B cell (primary cell): ENCODE measurements at places on chromosomes 2 and 18. TPM values are rescaled to one million over a fixed set of nuclear protein-coding genes. Genes with fewer than 3 reads are reported as not detected.

- peaks cover 2% of the 10 kb centered on the region for H3K27me3 ChIP-seq
- H3K36me3 ChIP-seq, result no peaks in the 10 kb centered on the region
- H3K27ac ChIP-seq, result no peak overlapping the region
Measured at GRCh38 chr2:147649286-147649685, 195.5 kb upstream of the ACVR2A start.

DNA sequence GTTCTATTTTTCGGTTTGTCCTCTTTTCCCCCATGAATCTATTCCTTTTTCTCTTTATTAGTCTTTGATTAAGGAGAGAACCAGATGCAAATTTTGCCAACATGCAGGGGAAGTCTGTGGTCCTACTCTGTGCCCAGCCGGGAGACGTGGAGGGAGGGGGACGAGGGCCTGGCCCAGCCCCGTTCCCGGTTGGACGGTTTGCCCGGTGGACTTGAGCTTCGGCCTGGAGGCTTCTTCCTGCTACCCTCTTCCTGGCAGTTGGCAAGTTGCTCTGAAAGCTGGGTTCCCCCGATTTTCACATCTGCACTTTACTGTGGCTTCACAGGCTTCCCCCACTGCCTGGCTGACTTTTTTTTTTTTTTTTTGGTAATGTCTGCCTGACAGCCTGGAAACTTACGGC lies 39.3 kb upstream of the GBX2 start:
- H3K27me3 ChIP-seq, result peaks cover 3% of the 10 kb centered on the region
- no peak overlapping the region for H3K27ac ChIP-seq
- no peaks in the 10 kb centered on the region for H3K4me1 ChIP-seq
- no peak for DNase-seq
- H3K4me3 ChIP-seq, result no peak overlapping the region

CD226 gene
- 2.5 and 2.6 TPM in 2 replicates for total RNA-seq

DNA sequence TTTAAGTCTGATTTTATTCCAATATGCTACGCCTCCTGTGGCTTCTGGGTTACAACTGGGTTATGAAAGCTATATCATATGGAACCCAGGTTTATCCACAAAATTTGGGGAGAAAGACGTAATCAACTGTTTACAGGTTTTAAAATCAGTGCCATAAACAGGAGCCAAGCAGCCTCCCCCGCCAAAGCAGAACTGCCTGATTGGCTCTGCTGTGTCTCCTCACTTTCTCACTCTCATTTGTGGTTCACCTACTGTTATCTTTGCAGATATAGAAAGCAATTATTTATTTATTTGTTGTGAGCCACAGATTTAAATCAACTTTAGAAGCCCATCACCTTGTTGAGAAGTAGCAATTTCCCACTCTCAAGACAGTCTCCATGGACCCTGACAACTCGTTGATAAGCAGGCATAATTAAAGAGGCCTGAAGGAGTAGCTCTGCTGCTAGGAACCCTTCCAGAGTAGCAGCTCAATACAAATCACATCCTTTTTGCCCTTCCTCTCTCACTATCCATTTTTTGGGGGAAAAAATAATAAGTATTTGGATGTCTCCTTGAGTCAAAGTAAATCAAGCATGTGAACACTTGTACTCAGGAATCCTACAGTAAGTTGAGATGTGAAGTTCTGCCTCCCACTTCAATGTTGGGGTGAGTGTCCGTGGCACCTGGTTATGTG lies 191.0 kb upstream of the CCDC150 start:
- no peaks in the 10 kb centered on the region for H3K36me3 ChIP-seq
- H3K27ac ChIP-seq, result no peak overlapping the region

GRCh38 chr18:54090856-54091255 lies 133.6 kb downstream of the MBD2 start:
- no peaks in the 10 kb centered on the region for H3K4me1 ChIP-seq
- no peak overlapping the region for H3K27ac ChIP-seq
- no peaks in the 10 kb centered on the region for H3K27me3 ChIP-seq
- H3K4me3 ChIP-seq, result no peak overlapping the region

WDR12 gene
- total RNA-seq, result 17.4 and 20.8 TPM in 2 replicates

GRCh38 chr2:33670392-33670937 lies 71.4 kb upstream of the FAM98A start:
- H3K27ac ChIP-seq, result no peak overlapping the region
- H3K36me3 ChIP-seq, result no peaks in the 10 kb centered on the region
- no peak for DNase-seq
- no peaks in the 10 kb centered on the region for H3K4me1 ChIP-seq
- H3K4me3 ChIP-seq, result no peak overlapping the region
- H3K27me3 ChIP-seq, result no peaks in the 10 kb centered on the region

DNA sequence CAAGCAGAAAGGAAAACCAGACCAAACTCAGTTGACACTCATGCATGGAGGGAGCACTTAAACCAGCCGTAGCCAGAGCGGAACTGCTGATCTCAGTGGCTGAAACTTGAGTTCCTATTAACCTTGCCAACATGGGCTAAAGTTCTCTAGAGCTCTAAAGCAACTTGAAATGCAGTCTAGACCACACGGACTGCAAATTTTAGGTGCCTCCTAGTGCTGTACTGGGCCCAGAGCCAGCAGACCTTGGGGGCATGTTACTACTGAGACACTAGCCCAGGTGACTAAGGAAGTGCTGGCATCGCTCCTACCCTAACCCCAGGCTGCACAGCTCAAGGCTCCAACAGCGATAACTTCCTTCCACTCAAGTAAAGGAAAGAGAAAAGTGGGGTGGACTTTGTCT lies 236.5 kb downstream of the AKAIN1 start:
- no peaks in the 10 kb centered on the region for H3K27me3 ChIP-seq
- no peaks in the 10 kb centered on the region for H3K4me1 ChIP-seq

- H3K4me3 ChIP-seq, result no peak overlapping the region
- H3K36me3 ChIP-seq, result no peaks in the 10 kb centered on the region
- H3K4me1 ChIP-seq, result peaks cover 6% of the 10 kb centered on the region
- no peak overlapping the region for H3K27ac ChIP-seq
- no peak for DNase-seq
Measured at GRCh38 chr2:164622338-164623106, 1.2 kb upstream of the GRB14 start.

DNA sequence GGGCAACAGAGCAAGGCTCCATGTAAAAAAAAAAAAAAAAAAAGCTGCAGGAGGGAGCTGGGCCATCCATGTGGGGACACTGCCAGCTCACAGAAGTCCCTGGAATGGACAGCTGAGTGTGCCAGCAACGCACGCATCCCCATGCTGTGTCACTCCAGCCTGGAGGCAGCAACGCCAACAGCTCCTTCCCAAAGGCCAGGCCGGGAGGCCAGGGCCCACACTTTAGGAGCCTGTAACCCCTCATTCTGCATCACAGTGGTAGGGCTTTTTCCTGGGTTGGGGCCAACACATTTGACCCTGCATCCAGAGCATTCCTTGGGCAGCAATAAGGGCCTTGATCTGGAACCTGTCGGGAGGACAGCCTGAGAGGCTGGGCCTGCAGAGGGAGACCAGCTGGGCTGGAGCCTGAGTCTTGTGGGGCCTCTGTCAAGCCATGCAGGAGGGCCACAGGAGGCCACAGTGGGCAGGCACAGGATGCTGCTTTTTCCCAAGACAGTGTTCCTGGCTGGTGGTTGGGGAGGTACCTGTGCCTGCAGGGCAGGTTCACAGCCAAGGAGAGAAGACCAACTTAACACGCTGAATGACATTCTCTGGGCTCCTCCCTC lies 16.8 kb upstream of the KCNK3 start:
- DNase-seq, result no peak
- H3K27ac ChIP-seq, result no peak overlapping the region
- H3K4me3 ChIP-seq, result no peak overlapping the region
- H3K4me1 ChIP-seq, result no peaks in the 10 kb centered on the region
- H3K36me3 ChIP-seq, result no peaks in the 10 kb centered on the region

ACMSD gene
- total RNA-seq, result not detected in 2 replicates

DNA sequence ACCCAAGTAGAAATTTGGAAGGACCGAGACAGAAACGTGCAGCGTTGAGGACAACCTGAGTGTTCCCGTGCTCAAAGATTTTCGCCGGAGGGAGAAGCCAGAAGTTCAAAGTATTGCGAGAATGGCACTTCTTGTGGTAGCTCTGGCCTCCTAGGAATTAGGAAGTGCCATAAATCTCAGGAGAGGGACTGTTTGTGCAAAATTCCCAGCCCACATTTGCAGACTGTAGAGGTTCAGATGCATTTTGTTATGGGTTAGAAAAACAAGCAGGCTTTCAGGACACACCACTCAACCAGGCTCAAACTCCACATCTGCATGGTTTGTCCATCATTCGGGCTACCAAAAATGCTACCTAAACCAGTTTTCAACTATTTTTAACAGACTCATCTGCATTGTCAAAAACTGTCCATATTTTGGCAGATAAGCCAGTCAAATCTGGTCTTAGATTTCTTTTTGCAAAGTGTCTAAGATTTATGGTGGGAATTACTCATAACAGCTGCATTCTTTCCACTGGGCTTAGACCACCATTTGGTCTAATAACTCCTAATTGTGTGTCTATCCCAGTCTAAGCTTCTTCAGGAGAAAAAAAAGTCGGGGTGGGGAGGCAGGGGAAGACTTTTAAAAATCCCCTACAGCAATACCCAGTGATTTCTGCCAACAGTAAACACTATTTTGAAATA lies 422.9 kb downstream of the ARHGAP15 start:
- H3K36me3 ChIP-seq, result peaks cover 2% of the 10 kb centered on the region
- DNase-seq, result no peak
- H3K27me3 ChIP-seq, result no peaks in the 10 kb centered on the region
- no peak overlapping the region for H3K27ac ChIP-seq

DNA sequence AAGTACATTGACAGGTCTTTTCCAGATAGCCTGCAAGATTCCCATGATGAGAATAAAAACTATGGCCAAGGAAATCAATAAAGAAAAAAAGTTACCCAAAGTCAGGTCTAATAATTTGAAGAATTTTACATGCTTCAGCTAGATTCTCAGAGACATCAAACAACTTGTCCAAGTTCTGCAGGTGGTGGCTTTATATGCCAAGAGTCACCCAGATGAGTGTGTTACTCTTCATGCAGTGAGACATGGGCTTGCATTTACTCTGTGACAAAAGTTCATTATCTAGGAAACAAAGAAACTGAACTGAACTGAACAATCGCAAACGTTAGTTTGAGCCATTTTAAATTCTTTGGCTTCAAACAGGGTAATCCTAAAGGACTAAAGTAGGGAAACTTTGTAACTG lies 548.5 kb upstream of the SYT4 start:
- no peak overlapping the region for H3K27ac ChIP-seq
- no peak for DNase-seq
- no peaks in the 10 kb centered on the region for H3K4me1 ChIP-seq

TANK gene
- total RNA-seq, result 179 and 191 TPM in 2 replicates

- no peak overlapping the region for H3K27ac ChIP-seq
- H3K4me1 ChIP-seq, result peaks cover 7% of the 10 kb centered on the region
Measured at GRCh38 chr2:175003875-175004729, 1.1 kb downstream of the CHN1 start.

- DNase-seq, result no peak
- H3K27me3 ChIP-seq, result no peaks in the 10 kb centered on the region
- H3K4me1 ChIP-seq, result no peaks in the 10 kb centered on the region
- no peaks in the 10 kb centered on the region for H3K36me3 ChIP-seq
- no peak overlapping the region for H3K27ac ChIP-seq
- no peak overlapping the region for H3K4me3 ChIP-seq
Measured at GRCh38 chr2:28444956-28445355, 50.9 kb upstream of the PLB1 start.

- no peaks in the 10 kb centered on the region for H3K4me1 ChIP-seq
- DNase-seq, result no peak
- no peak overlapping the region for H3K27ac ChIP-seq
- H3K36me3 ChIP-seq, result peaks cover 8% of the 10 kb centered on the region
- no peaks in the 10 kb centered on the region for H3K27me3 ChIP-seq
Measured at GRCh38 chr2:3168230-3168891, 209.3 kb downstream of the EIPR1 start.

MEIS1 gene
- not detected in 2 replicates for total RNA-seq

GRCh38 chr18:39788383-39788782 lies 2166.7 kb upstream of the PIK3C3 start:
- H3K36me3 ChIP-seq, result no peaks in the 10 kb centered on the region
- H3K4me1 ChIP-seq, result no peaks in the 10 kb centered on the region
- H3K4me3 ChIP-seq, result no peak overlapping the region
- H3K27ac ChIP-seq, result no peak overlapping the region

DNA sequence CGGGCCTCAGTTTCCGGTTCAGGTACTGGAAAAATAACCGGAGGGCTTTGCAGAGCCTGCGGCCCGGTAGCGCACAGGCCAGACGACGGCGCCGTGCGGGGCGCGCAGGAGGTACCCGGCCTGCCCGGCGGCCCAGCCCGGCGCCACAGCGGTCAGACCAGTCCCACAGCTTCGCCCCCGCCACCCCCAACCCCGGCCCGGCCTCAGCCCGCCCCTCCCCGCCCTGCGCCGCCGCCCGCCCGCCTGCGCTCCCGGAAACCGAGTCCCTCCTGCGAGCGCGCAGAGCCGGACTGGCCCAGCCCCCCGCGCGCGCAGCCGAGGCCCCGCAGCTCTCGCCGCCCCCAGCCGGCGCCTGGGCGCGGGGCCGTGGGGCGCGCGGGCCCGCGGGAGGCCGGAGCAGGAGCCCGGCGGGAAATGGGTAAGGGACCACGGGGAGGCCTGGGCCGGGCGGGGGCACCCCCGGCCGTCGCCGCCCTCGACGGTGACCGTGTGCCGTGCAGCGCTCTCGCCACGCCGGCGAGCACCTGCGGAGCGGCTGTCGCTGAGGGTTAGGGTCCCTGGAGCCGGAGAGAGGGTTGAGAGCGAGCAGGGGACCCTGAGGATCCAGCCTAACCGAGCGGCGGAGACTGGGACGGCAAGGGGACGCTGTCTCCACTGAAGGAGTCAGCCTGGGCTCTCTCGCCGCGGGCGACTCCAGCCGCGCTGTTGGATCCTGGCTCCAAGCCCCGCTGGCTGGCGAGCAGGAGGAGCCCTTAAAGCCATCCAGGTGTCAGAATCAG lies 16.5 kb upstream of the PSD4 start:
- peak overlapping the region; percentile 11 for H3K27ac ChIP-seq
- peak; percentile 49 for DNase-seq

- H3K36me3 ChIP-seq, result no peaks in the 10 kb centered on the region
- no peaks in the 10 kb centered on the region for H3K27me3 ChIP-seq
- DNase-seq, result no peak
Measured at GRCh38 chr2:151336863-151337371, 20.5 kb upstream of the TNFAIP6 start.

DNA sequence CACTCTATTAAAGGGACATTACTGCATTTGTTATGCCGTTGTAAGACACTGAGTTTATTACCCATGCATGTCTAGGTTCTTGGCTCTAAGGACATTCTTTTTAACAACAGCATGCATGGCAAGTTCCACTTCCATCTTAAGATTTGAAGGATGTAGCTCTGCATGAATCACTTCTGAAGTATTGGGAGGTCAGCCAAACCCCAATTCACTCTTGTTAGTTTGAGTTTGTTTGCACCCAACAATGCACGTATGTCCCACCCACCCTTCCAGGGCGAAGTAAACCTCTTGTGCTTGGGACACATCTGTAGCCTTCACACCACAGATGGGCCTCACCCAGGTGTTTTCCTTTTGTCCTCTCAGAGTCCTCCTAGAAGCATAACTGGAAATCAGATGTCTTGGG lies 5.6 kb upstream of the LAMA3 start:
- DNase-seq, result no peak
- H3K27me3 ChIP-seq, result peaks cover 20% of the 10 kb centered on the region
- no peaks in the 10 kb centered on the region for H3K36me3 ChIP-seq
